Effector CD8-positive, alpha-beta T cell (primary cell): ENCODE measurements at places on chromosomes 4 and X.

DNA sequence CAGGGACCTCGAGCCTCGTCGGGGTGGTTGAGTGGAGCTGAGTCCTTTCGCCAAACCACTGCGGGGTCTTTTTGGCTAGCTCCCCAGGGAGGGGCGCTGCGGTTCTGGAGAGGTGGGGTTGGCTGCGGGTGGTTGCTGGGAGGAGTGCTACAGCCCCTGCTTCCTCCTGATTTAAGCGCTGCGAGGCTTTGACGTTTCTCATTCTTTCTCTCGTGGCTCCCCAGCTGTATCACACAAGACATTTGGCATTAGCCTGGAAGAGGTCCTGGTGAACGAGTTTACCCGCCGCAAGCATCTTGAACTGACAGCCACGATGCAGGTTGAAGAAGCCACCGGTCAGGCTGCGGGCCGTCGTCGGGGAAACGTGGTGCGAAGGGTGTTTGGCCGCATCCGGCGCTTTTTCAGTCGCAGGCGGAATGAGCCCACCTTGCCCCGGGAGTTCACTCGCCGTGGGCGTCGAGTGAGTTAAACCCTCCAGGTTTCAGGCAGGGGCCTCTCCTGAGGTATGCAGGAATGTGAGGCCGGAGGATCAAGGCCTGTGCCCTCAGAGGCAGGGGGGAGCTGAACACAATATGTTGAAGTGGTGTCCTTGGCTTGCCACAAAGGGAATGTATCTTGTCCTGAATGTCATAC, 25.5 kb downstream of the ARHGAP36 start:
- no peak for DNase-seq

GRCh38 chr4:87527431-87528220, 1.6 kb downstream of the SPARCL1 start:
- no peak for DNase-seq

DNA sequence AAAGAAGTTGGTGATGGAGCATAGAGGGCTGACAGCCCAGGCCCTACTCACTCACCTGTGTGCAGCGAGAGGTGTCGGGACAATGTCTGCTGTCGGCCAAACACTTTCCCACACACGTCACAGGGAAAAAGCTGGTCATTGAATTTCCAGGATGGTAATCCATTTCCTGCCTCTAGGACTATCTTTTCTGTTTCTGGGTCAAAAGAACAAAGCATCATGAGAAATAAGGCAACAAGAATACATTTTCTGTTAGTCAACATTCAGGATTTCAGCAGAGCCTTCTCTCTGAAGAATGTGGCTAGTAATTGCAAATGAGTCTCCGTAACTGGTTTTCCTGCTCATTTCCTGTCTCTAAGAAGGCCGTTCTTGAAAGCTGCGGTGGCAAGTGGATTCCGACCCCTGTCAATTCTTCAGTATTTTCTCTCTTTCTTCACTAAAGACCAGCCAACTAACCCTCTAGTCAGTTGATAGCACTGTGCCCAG, 99.4 kb downstream of the C4orf51 start:
- no peak for DNase-seq

GRCh38 chr4:85399270-85399669, 75.7 kb upstream of the ARHGAP24 start:
- no peak for DNase-seq

GRCh38 chr4:139311909-139312308, 9.6 kb upstream of the NDUFC1 start:
- DNase-seq = no peak

DNA sequence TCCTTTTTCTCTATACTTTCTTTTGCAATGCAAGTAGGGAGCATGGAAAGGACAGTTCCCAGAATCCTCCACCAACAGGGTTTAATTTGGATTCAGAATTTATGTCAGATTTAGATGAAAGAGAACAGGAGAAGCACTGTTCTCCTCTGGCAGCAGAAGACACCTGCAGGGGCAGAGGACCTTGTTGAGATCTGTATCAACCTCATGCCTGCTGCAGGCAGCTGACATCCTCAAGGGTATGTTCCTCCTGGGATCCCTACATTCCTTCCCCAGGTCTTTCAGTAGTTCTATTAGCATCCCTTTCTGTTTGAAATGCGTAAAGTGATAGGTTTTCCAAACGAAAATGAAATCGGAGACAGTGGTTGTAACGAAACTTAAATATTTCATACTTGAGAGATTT, 10.6 kb upstream of the GUCY1A1 start:
- no peak for DNase-seq

GRCh38 chr4:76219299-76220055, 5.9 kb upstream of the SCARB2 start:
- DNase-seq = no peak
